ENCODE measurements at places on chromosomes 6 and 20.

- no peak for DNase-seq
These were observed 62.8 kb downstream of the PERP start for GRCh38 chr6:138044458-138044857.

DNA sequence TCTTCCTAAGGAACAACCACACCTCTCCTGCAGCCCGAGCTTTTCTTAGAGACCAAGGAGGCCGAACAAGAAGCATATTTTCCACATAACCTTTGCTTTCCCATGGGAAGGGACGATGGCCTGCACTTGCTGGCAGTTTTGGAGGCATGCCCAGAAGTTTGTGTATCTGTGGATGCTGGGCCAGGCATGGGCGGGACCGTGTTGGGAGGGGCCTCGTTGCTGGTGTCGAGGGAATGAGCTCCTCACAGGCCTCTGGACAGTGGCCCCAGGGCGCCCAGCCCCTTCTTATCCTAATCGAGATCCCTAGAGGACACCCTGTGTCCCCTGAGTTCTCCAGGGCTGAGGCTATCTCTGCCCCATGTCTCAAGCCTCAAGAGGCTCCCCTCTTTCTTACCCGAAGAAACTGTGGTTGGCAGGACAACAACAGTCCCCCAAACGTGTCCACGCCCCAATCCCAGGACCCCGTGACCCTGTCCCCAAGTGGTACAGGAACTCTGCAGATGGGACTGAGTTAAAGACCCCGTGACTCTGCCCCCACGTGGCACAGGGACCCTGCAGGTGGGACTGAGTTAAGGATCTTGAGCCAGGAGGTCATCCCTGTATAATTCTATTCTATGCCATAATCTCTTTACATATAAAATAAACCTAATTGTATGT is 99.5 kb upstream of the BHLHE23 start:
- no peak for DNase-seq

DNA sequence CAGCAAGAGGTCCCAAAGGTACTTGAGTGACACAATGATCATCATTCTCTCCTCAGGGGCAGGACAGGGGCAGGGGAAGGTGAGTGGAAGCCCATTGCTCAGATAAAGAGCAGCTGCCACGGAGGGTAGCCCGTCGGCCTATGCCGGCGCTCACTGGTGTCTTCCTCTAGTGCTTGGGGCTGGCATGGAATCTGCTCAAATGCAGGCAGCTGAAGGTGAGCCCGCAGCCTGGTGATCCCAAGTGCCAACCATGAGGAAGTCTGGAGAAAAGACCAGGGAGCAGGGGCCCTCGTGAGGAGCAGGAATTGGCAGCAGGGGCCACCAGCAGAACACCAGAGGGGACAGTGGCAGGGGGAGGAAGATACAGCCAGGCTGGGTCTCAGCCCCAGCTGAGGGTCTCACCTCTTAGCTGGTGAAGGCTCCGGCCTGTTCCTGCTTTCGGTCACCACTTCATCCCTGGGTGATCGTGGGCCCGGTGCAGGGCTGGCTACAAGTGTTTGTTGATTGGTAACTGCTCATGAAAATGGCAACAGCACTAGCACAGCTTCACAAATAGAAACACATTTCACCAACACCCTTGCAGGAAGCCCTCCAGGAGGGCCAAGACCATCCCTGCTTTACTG is 24.7 kb downstream of the RBCK1 start:
- no peak for DNase-seq

DNA sequence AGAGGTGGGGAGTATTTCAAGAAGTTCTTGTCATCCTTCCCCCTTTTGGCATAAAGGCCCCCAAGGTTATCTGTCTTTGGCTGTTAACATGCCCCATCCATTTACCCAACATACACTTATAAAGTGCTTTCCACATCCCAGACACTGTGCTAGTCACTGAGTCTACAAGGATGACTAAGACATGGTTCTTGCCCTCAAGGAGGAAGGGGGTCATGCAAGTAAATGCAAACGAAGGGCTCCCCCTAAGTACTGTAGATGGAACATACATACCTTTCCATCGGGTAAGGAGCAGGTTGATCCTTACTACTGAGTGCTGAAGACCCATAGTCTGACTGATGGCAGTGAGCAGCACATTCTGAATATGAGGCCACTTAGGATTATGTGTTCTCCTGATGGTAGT is 38.3 kb downstream of the HECA start:
- DNase-seq = no peak

DNA sequence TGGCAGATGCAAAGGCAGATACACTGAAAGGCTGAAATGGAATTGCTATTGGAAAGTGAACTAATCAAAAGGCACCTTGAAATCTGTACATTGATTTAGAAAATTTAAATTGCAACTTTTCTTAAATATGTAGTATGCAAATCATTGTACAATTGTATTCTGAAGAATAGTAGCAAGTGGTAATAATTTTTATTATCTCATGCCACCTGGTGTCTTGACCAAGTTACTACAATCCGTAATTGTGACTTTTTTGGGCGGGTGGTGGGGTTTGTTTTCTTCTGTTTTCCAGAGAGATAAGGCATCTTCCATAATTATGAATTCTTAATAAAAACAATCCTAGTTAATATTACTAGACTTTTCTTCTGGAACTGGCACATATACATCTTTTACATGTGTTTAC is 12.5 kb upstream of the BCKDHB start:
- DNase-seq = no peak

- no peak for DNase-seq
These were observed 58.2 kb upstream of the RNGTT start for GRCh38 chr6:89021629-89022028.

GRCh38 chr6:144372611-144373594 is 87.8 kb downstream of the UTRN start:
- no peak for DNase-seq

GRCh38 chr20:52160621-52161204 is 30.9 kb downstream of the ZFP64 start:
- no peak for DNase-seq

DNA sequence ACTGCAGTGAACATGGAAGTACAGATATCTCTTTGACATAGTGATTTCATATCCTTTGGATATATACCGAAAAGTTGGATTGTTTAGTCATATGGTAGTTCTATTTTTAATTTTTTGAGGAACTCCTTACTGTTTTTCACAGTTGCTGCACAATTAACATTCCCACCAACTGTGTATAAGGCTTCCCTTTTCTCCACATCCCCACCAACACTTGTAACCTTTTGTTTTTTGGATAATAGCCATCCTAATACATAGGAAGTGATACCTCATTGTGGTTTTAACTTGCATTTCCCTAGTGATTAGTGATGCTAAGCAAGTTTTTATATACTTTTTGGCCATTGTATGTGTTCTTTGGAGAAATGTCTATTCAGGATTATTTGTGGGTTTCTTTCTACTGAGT is 45.1 kb upstream of the TENT5A start:
- no peak for DNase-seq

- no peak for DNase-seq
These were observed 39.0 kb downstream of the ADGRF4 start for GRCh38 chr6:47737406-47737805.

GRCh38 chr6:150413781-150414281 is 45.0 kb downstream of the IYD start:
- no peak for DNase-seq

DNA sequence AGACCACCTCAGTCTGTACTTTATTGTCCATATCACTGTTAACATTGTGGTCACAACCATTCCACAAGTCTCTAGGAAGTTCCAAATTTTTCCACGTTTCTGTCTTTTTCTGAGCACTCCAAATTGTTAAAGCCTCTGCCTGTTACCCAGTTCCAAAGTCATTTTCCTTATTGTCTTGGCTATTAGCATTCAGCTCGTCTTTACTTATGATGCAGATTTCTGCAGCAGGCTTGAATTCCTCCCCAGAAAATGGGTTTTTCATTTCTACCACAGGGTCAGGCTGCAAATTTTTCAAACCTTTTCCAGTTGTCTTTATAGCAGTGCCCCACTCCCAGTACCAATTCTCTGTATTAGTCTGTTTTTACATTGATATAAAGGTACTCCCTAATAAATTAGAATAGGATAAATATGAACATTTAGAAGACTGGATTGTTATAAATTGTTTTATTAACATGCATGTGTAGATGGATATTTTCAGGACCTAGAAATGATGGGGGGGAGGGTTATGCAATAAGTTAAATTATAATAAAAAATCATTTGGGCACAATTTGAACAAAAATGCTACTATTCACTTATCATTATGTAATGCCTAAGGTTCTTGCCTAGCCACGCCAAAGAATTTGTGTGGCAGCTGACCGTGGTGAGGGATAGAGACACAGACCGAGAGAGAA is 595.3 kb upstream of the ADGRB3 start:
- DNase-seq = no peak

DNA sequence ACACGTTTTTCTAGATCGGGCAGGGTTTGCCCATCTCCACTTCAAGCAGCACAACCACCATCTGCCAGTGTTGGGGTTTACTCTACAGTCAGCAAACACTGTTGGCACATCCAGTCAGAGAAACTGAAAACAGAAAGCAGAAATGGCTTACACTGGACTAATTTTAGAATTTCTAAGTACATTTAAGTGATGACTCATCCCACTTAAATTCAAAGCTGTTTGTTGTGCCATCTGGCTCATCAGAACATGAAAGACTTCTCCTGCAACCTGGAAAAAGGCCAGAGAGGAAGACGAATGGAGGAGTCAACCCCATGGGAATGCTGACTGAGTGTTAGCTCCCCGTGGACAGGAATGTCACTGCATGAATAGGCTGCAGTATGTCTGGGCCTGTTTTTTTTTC is 21.8 kb downstream of the FAM209B start:
- no peak for DNase-seq

DNA sequence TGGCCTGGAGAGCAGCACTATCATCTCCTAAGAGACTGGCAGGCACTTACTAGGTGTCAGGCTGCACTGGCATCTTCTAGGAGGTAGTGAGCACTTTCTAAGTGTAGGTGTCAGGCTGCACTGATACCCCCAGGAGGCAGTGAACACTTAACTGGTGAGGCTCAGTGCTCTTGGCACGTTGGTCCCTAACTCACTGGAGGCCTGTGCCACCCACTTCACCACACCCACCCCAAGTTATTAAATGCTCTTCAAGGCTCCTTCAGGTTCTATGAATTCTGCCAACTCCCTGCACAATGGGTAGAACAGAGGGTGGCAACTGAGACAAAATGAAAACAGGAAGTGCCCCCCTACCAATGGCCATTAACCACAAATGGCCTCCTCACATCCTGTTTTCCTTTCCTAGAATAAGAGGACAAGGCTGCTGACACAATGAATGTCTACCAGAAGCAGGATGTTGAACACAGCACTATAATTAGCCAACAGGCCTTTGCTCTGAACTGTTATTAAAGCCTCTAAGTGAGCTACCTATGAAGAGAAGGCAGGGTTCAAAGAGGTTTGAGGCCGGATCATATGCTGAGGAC is 29.4 kb downstream of the NCOA5 start:
- no peak for DNase-seq

- DNase-seq = no peak
These were observed 34.6 kb upstream of the SRPK1 start for GRCh38 chr6:35955521-35955920.

DNA sequence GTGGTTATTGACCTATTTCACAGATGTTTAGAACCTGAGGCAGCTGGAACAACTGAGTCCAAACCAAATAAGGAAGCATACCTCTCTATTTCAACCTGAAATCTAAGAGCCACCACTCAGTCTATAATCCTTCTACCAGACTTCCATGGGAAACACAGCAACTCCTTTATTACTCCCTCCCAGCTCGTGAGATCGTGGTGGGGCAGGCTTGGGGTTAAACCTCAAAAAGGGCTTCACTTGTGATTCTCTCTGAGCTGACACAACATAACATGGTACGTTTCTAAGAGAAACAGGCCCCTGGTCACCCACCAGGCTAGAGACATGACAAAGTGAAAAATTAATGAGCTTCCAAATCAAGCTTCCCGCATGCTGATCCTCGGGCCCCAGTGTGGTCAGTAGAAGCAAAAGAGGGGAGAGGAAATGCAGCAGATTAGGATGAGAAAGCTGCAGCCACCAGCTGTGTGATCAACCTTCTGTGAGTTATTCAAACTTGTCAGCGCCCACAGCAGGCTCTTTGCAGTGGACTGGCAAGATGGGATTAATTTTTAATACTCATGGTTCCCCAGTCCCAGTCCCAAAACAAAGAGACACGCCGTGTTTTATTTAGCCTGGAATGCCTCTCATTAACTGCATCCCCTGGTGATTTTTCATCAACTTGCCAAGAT is 9.3 kb downstream of the PKHD1 start:
- DNase-seq = no peak

DNA sequence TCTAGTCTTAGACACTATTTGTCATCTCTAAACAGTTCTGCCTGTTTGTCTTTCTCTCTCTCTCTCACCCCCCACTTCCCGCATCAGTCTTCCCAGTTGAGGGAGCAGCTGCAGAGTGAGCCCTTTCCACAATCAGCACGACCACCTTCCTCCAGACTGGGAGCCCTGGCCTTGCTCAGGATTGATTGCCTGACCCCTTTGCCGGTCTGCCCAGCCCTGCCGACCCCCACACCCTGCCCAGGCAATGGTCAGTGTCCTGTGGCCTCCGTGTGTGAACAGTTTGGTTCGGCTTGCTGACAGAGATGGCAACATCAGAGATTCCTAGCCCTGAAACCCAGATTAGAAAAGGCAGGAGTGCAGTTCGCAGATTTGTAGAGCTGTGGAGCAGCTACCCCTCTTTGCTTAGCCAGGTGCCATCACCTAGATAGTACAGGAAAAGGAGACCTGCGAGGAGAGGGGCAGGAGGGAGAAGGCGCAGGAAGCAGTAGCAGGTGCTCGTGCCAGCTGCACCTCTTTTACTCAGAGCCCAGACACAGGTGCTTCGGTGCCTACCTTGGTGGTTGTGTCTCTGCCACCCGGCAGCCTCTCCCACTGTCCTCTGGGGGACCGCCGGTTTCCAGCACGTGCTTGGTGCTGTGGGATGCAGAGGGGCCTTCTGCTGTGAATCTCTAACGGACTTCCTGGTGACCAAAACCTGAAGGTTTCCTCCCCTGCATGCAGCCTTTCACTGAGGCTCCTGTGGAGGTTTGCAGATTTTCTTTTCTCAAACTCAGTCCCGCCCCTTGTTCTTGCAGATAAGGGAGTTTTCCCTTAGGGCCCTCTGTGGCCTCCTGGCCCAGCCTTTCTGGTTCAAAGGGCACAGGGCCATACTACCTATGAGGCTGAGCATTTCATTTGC is 92.4 kb downstream of the SCML4 start:
- DNase-seq = no peak

GRCh38 chr20:58071298-58071697 is 157.2 kb downstream of the ANKRD60 start:
- no peak for DNase-seq

GRCh38 chr6:14135893-14136539 is 18.4 kb downstream of the CD83 start:
- no peak for DNase-seq

DNA sequence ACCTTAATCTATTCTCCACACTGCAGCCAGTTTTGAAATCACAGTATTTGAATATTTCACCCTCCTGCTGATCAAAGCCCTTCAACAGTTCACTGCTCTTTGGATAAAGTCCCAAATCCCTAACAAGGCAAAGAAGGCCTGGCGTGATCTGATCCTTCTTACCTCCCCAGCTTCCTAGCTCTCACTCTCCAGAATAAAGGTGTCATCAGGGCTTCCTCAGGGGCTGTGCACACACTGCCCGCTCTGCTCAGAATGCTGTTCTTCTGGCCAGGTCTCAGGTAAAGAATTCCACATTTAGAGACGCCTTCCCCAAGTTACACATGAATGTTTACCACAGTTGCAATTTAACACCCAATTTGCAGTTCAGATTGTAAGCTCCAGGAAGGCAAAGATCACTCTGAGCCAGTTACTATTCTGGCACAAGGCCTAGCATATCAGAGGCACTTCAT is 58.9 kb upstream of the MCM9 start:
- DNase-seq = no peak

Data from activated CD4-positive, CD25-positive, alpha-beta regulatory T cell treated with anti-CD3 and anti-CD28 coated beads, Interleukin-2, amount 50 U/mL, for 16 hours (primary cell).